EL (cell line): ENCODE measurements at places on chromosomes 11 and 22.
A peak's percentile ranks its signal among the peaks of the same experiment; 100 is the strongest.

DNA sequence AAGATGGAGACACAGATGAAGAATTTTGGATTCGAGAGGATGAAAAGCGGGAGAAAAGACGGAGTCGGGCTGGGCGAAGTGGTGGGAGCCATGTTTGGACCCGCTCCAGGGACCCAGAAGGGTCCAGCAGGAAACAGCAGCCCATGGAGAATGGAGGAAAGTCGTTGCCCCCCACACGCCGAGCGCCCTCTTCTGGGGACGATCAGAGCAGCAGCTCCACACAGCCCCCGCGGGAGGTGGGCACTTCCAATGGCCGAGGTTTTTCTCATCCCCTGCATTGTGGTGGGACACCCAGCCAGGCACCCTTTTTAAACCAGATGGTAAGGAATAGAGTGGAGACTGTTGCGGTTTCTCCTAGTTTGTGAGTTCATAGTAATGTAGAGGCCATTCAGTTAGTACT is 22.8 kb upstream of the SLC25A18 start:
- DNase-seq = no peak

- no peak for DNase-seq
Measured at GRCh38 chr11:44673688-44674087, 53.1 kb upstream of the TSPAN18 start.

DNA sequence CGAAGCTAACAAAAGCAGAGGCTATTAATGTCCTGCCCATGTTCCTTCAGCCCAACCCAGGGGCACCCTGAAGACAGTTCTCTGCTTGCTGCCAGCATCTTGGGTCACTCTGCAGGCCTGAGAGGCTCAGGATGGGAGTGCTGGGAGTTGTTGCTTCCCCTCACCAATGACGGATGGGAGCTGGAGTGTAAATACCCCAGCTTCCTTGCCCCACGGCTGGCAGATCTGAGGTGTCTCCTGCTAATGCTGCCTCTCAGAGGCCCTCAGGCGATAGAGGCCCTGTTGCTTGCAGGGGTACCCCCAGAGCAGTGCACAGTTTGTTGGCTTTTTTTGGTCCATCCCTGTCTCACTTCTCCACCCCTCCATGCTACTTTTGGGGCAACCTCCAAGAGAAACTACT is 32.9 kb downstream of the IFT27 start:
- no peak for DNase-seq

DNA sequence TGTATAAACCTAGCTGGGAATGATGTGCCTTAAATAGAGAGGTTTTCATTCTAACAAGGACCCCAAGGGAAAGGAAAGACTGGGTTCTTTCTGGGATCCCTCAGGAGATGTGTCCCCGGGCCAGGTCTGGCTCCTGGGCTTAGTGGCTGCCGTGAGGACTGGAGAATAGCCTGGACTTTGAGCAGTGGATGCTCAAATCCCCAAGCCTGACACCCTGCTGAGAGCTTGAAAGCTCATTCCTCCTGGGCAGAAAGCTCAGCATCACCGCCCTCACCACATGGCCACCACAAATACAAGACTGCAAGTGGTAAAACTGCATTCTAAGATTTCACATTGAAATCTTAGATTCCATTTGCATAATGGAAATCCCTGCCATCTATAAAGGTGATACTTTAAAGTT is 79.4 kb upstream of the NARS2 start:
- DNase-seq = no peak

GRCh38 chr11:35116245-35116644 is 22.7 kb upstream of the CD44 start:
- no peak for DNase-seq

- DNase-seq = peak; percentile 14
Measured at GRCh38 chr22:33380789-33381530, 322.8 kb upstream of the SYN3 start.

DNA sequence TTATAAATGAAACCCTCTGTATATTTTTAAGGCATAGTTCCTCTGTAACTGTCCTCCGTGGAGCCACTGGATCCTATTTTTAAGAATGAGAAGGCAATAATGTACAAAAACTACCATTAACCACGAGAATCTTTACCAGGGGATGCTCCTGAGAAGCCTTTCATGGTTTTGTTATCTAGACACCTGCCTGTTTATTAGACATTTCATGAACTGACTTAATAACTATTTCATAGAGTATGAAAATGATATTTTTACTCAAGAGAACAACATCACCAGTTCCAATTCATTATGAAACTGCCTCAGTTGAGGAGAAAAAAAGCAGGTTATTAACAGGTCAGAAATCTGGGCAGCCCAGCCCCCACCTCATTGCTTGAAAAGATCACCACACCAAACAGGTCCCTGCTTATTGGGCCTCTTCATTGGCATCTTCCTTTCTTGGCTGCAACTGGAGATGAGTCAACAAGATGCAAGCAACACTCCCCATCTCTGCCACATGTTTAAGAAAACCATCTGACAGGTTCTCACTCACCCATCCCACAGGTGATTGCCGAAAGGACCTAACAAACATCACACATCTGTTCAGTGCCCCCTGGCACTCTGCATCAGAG is 27.8 kb downstream of the ETS1 start:
- no peak for DNase-seq

DNA sequence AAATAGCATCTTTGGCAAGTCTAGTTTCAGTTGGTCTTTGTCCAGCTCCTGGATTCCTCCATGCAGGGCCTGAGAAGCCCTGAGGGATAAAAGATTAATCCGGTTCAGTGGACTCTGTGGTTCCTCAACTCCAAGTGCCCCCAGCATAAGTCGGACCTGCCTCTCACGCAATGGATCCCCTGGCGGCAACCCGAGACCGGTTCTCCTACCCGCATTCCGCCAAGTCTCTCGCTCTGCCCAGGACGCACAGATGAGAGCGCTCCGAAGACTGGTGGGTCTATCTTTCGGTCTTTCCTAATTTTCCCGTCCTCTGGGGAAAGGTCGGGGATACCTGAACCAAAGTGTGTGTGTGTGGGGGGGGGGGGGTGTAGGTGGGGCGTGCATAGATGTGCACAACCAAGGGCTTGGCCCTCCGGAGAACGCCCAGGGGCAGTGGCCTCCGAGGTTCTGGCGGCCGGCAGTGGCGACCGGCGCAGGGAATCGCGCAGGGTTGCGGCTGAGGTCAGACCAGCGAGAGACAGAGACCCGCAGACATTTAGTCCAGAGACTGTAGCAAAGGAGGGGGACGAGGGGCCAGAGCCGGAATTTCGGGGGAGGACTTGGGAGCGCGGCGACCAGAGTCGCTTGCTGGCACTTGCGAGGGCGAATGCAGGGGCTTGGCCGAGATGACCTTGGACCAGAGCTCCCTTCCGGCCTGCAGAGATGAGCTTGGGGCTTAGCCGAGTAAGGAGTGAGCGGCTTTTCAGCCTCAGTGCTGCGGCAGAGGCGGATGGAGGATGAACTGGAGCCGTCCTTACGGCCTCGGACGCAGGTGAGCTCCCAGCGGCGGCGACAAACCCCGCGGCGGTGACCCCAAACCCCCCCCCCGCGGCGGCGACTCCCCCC is 712 bp upstream of the SLC2A11 start:
- peak; percentile 70 for DNase-seq

DNA sequence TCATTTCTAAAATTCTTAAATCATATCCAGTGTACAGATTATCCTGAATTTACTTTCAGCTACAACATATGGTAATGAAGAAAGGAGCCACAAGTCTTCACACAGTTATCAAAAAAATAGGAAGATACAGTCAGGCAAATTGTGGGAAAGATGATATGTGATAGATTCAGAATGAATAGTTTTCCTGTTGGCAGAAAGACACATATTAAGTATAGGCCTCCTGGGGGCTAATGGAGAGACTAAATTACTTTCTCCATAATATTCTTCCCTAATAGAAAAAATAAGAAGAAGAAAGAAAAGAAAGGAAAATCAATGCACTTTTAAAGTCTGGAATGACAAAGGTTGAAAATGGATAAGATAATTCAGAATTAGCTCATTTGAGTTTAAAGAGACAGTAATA is 2073.5 kb downstream of the LRRC4C start:
- DNase-seq = no peak

DNA sequence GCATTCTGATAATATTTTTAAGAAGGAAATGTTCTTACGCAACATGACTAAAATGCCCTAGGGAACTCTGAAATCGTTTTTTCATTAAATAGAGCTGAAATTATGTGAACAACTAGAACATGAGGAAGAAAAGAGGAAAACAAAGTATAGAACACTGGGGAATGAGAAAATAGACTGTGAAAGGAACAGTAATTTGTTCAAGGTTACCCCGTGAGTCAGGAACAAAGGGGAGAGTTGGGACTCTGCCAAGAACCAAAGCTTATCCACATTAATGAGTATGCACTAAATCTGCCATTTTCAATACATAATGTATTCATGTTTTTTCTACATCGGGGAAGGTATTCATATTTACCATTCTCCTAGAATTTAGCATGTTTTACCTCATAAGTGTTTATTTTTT is 961.8 kb upstream of the CCDC90B start:
- no peak for DNase-seq

DNA sequence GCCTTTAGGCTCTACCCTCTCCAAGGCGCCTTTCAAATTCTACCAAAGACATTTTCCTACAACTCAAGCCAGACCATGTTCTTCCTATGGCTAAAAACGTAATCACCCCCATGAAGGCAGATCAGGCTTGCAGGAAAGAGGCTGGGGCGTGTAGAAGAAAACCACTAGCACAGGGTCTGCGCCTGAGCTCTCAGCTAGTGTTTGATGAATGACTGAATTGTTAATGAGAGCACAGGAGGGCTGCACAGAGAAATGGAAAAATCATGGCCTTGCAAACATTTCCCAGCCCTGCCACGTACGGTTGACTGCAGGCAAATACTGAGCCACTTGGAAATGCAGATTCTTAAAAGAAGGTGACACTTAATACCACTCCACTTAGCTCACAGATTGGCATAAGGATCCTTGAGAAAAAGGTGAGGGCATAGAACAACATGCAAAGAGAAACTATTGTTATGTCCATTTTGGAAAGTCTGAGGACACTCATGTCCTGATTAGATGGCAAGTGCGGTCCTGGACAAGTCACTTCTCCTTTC is 148.6 kb downstream of the NXPE2 start:
- no peak for DNase-seq

- peak; percentile 53 for DNase-seq
Measured at GRCh38 chr11:105181100-105181499, 41.5 kb upstream of the CARD18 start.

GRCh38 chr11:67288198-67288451 is 978 bp upstream of the ANKRD13D start:
- DNase-seq = no peak

- DNase-seq = no peak
Measured at GRCh38 chr11:21229224-21229623, 559.8 kb downstream of the NELL1 start.

DNA sequence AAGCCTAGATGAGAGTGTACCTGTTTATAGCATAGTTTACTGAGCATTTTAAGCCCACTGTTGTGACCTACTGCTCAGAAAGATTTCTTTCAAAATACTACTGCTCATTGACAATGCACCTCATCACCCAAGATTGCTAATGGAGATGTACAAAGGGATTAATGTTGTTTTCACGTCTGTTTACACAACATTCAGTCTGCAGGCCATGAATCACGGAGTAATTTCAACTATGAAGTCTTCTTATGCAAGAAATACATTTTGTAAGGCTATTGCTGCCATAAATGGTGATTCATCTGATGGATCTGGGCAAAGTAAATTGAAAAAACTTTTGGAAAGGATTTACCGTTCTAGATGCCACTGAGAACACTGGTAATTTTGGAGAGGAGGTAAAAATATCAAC is 112.9 kb downstream of the KIF18A start:
- peak; percentile 48 for DNase-seq

DNA sequence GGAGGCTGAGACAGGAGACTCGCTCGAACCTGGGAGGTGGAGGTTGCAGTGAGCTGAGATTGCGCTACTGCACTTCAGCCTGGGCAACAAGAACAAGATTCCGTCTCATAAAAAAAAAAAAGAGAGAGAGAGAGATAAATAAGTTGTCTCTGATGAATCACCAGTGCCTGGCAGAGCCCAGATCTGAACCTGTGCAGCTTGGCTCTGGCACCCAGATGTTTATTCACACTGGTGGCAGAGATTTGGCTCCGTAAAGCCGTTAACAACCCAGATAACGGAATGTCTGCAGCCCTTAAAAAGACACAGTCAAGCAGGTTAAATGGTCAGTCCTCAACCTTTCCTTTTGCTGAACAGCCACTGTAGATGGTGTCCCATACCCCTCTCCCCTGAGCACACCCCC is 33.5 kb upstream of the RTL6 start:
- DNase-seq = no peak

- DNase-seq = peak; percentile 84
Measured at GRCh38 chr11:59551659-59552521, 40.6 kb downstream of the OR4D9 start.

DNA sequence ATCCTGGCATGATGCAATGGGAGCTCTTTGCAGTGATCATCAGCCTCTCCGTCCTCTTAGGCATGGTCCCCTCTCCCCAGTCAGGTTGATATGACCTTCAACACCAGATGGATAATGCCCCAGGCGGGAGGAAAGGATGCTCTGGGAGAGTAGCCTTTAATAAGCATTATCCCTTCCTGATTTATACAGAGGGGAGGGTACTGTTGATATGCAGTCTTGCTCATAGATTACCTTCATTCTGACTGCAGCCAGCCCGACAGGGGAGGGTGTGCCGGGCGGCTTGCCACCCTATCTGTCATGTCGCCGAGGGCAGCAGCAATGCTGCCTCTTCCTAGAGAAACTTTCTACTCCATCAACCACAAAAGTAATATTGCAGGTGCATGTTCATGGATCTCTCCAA is 497.4 kb downstream of the OPCML start:
- DNase-seq = no peak

GRCh38 chr22:37747080-37747714 is 50.3 kb downstream of the TRIOBP start:
- peak; percentile 89 for DNase-seq
